ENCODE measurements at places on chromosomes 2 and 18. TPM values are rescaled to one million over a fixed set of nuclear protein-coding genes. Genes with fewer than 3 reads are reported as not detected.

DNA sequence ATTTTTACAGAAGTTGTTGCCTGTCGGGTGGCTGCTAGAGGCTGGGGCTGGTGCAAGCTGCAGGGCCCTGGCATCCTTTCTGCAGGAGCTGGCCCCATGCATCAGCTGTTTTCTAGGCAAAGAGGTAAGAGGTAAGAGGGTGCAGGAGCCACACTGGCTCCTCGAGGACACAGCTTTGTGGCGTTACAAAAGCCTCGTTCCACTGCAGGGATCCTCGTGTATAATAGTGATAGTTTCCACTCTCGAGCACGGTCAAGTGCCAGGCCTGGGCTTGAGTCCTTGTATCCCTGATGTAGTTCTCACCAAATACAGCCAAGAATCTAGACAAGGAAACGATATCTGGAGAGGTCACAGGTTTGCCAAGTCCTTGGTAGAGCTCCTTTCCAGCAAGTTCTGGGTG is 33.2 kb upstream of the FHOD3 start:
- no peak for DNase-seq

The SPATA3 gene
- not detected for total RNA-seq

The EPG5 gene
- 5.8 TPM for total RNA-seq

The SOCS6 gene
- 32.5 TPM for total RNA-seq

The RAX gene
- total RNA-seq = not detected

All from G401 (cell line).